Activated gamma-delta T cell (primary cell): ENCODE measurements at places on chromosomes 6 and 20.

GRCh38 chr20:1707588-1708449 lies 50.2 kb upstream of the SIRPG start:
- no peak for DNase-seq

- no peak for DNase-seq
These were observed 233.5 kb upstream of the AGPAT4 start for GRCh38 chr6:161507375-161507774.

DNA sequence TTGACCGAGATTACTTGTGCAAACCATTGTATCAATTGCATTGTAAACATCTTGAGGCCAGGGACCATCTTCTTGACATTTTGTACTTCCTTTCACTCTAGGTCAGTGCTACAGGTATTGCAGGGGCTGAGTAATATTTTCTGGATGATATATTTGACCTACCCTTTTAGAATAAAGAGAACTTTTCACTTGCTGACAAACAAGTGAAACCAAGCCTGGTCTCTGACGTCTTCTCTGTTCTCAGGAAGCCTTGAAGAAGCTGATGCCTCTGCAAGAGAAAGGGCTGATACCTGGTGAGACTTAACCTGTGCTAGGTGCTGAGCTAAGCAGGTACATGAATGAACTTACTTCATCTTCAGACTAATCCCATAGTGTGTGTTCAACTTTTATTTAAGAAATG lies 60.5 kb upstream of the GGTLC1 start:
- DNase-seq, result no peak

- DNase-seq, result no peak
These were observed 93.7 kb downstream of the DST start for GRCh38 chr6:56549014-56549413.

GRCh38 chr6:170080828-170081371 lies 210.0 kb downstream of the DLL1 start:
- no peak for DNase-seq

- no peak for DNase-seq
These were observed 77.9 kb upstream of the RALY start for GRCh38 chr20:33915726-33916331.

DNA sequence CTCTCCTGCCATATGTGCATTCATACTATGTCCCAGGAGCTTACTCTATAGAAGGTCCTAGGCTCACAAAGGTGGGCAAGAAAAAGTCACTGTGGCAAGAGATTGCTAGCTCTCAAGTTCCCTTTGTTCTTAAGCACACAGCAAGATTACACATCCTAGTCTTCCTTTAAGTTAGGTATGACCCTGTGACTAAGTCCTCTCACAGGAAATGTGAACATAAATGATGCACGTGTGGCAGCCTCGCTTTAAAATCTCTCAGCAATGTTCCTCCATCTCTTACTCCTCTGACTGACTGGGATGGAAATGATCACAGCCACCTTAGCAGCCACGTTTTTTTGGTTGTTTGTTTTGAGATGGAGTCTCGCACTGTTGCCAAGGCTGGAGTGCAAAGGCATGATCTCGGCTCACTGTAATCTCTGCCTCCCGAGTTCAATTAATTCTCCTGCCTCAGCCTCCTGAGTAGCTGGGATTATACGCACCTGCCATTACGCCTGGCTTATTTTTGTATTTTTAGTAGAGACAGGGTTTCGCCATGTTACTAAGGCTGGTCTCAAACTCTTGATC lies 35.7 kb upstream of the HAO1 start:
- DNase-seq, result no peak

- no peak for DNase-seq
These were observed 239.2 kb downstream of the SYNDIG1 start for GRCh38 chr20:24708411-24709295.

GRCh38 chr6:111013144-111013915 lies 31.5 kb downstream of the RPF2 start:
- no peak for DNase-seq
